Stimulated activated CD4-positive, alpha-beta T cell treated with anti-CD3 and anti-CD28 coated beads, Interleukin-15, amount 100 ng/mL, for 1 hour (primary cell): ENCODE measurements at places on chromosomes 4 and X.

GRCh38 chrX:130085551-130086446, 24.5 kb downstream of the ELF4 start:
- no peak for DNase-seq

DNA sequence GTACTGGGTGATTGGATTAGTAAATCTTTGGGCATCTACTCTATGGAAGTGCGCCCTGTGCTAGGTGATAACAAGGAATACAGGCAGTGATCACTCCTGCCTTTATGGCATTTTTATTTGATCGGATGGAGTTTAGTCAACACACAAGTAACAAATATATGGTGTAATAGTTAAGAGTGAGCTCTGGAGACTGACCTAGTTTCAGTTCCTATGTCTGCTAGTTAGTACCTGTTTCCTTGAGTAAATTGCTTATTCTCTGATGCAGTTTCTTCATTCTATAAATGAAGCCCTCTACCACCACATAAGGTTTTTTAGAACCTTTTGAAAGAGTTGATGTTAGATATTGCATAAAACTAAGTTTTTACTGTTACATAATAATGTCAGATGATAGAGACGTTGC, 134.6 kb downstream of the KDM6A start:
- DNase-seq, result no peak

DNA sequence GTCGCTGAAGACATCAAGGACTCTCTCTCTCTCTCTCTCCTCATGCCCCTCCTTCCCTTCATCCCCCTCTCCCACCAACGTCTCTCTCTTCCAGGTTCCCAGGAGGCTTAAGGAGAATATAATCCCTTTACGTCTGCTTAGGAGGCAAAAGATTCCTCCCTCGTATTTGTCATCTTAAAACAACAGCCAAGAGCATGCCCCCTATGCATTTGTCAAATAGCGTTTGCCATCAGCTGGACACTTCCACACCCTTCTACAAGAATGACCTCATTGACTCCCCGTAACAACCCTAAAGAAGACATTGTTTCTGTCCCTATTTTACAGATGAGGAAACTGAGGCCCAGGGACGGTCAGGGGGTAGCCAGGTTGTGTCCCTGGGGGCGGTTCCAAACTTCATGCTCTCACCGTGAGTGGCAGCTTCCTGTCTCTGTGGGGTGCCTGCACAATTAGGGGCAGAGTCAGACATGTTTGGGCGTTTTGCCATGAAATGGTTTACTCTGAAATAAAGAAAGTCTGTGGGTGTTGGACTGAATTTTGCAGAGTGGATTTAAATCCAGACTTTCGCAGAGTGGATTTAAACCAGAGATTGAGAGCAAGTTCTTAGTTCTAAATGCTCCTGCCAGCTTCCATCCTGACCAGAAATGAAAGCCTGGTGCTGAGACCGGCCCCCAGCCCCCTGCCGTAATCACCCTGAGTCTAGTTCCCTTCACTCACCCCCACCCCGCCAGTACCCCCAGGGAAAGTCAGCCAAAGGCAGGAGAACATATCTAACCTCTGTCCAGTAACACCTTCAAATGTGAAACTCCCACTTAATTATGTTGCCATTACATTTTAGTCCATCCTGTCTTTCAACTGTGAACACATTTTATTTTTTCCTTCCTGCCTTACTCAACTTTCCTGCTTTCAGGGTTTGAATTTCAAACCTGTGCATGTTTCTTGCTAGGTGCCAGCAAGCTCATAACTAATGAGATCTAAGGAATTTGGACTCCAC, 44.3 kb upstream of the TBL1X start:
- DNase-seq, result no peak

DNA sequence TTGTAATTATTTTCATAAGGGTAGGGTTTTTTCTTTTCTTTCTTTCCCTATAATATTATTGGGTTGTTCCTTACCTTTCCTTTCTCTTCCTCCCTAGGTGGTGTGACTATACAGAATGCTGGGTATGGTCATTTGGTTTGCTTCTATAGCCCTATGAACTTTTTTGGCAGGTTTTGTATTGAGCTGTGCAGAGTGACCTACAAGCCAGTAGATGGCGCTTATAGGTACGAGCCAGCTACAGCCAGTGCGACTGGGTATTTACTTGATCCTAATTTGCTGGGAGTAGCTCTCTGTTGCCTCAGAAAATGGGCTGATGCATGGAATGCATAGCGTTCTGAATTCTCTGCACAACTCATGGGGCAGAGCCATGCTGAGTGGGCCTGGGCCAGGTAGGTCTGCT, 423.3 kb downstream of the MAGEE1 start:
- DNase-seq, result no peak

DNA sequence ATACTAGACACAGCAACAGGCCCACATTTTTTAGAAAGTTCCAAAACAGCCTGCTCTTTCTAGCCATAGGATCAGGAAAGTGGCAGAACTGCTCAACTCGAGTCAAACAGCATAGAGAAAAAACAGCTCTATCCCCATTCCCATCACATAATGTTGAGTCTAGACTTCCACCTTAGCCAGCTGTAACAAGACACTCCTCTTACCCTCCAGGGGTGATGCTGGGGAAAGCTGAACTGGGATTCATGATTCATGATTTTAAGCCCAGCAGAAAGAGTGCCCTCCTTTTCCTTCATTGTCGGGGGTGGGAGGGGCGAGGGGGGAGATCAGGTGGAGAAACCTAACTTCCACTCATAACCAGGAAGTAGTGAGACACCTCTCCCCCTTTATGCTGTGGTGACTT, 86.1 kb downstream of the CENPC start:
- DNase-seq, result no peak
